Endothelial cell of umbilical vein (primary cell): ENCODE measurements at places on chromosomes 11 and 22. TPM values are rescaled to one million over a fixed set of nuclear protein-coding genes. Genes with fewer than 3 reads are reported as not detected.
A peak's percentile ranks its signal among the peaks of the same experiment; 100 is the strongest.

DNA sequence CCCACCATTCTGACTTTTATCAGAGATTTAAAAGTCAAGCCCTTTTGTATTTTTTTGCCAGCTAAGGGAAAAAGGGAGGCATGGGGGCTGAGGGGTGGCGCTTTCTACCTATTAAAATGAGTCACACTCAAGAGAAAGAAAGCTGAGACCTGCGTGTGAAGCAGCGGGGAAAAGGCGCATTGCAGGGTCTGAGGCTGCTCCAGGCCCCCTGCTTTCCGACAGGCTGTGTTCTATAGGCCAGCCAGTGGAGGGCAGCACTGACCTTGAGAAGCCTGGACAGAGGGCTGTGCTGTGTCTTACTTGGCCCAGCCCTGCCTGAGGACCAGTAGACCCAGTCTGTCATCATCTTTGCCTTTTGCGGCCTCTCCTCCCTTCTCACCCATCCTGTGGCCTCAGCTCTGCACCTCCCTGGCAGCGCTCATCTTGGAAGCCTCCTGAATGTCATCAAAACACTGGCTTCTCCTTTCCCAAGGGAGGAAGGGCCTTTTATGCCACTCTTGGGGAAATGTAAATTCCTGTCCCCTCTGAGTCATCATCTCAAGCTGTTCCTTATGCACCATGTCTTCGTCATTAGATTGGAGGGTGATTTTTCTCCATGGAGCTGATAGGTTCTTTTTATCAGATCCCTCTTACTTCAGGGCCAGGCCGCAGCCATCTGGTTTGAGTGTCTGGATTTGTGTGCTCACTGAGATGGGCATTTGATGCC lies 12.6 kb upstream of the MAPK8IP1 start:
- peaks cover 38% of the 10 kb centered on the region for H3K36me3 ChIP-seq
- H3K27ac ChIP-seq, result no peak overlapping the region
- H3K4me1 ChIP-seq, result no peaks in the 10 kb centered on the region
- H3K27me3 ChIP-seq, result no peaks in the 10 kb centered on the region
- DNase-seq, result peak; percentile 57

GRCh38 chr22:41883400-41883799 lies 31.5 kb downstream of the SHISA8 start:
- DNase-seq, result no peak
- no peaks in the 10 kb centered on the region for H3K4me1 ChIP-seq
- no peak overlapping the region for H3K4me3 ChIP-seq
- H3K27ac ChIP-seq, result no peak overlapping the region

GRCh38 chr22:45418056-45418769 lies 4.7 kb downstream of the RIBC2 start:
- H3K27me3 ChIP-seq, result no peaks in the 10 kb centered on the region
- H3K4me3 ChIP-seq, result no peak overlapping the region
- H3K36me3 ChIP-seq, result no peaks in the 10 kb centered on the region
- peaks cover 2% of the 10 kb centered on the region for H3K4me1 ChIP-seq
- DNase-seq, result no peak

Gene ART1
- not detected in 2 replicates for total RNA-seq
